Activated T-helper 1 cell treated with anti-CD3 and anti-CD28 coated beads, Interleukin-2, amount 50 U/mL, for 16 hours (primary cell): ENCODE measurements at places on chromosomes 7 and 10.
A peak's percentile ranks its signal among the peaks of the same experiment; 100 is the strongest.

DNA sequence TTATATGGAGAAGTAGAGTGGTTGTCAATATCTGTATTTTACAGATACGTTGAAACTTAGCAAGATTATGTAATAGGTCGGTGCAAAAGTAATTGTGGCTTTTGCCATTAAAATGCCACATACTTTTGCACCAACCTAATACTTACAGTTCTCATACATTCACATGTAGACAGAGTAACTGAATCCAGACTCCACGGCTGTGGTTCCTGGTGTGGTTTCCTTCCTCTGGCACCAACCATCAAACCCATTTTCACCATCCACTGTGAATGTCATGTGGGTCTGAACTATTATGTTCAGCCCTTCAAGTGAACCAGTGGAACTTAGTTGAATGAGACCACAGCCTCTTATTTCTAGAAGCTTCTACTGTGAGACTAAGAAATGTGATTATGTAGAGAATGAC is 31.5 kb upstream of the SLIT1 start:
- DNase-seq, result no peak

GRCh38 chr10:69904533-69904932 is 102.8 kb downstream of the COL13A1 start:
- DNase-seq, result no peak

- DNase-seq, result no peak
Measured at GRCh38 chr7:133748443-133749407, 378.4 kb upstream of the LRGUK start.

DNA sequence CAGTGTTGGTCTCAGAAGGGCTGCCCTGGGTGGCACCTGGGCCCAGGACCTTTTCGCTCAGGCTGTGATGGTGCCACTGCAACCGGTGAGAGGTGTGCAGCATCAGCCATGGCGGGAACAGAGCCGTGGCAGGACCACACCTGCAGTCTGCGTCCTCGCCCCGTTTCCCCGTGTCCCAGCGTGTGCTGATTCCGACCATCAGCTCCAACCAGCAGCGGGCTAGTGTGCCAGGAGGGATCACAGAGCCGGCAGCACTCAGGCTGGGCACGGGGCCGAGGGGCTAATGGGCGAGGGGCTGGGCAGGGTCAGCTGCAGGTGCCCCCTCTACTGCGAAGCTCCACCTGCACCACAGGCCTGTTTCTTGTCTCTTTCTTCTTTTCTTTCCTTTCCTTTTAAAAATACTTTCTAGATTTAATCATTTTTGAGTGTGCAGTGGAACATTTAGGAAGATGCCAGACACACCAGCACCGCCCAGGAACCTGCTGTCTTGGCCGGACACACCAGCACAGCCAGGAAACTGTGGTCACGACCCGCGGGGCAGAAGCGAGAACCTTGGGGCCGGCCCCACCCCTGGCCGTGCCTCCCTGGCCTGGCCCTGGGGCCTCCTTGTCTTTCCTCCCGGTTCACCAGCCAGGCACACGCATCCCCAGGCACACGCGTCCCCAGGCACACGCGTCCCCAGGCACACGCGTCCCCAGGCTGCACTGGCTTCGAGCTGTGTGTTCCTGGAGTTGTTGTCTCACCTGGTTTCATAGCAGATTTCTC is 34.6 kb downstream of the ADGRA1 start:
- no peak for DNase-seq

DNA sequence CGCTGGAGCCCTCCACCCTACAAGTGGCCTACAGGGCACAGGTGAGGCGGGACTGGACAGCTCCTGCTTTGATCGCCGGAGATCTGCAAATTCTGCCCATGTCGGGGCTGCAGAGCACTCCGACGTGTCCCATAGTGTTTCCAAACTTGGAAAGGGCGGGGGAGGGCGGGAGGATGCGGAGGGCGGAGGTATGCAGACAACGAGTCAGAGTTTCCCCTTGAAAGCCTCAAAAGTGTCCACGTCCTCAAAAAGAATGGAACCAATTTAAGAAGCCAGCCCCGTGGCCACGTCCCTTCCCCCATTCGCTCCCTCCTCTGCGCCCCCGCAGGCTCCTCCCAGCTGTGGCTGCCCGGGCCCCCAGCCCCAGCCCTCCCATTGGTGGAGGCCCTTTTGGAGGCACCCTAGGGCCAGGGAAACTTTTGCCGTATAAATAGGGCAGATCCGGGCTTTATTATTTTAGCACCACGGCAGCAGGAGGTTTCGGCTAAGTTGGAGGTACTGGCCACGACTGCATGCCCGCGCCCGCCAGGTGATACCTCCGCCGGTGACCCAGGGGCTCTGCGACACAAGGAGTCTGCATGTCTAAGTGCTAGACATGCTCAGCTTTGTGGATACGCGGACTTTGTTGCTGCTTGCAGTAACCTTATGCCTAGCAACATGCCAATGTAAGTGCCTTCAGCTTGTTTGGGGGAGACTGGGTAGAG is at the start of gene COL1A2:
Gene COL1A2, plus strand, starts transcription at position 459 of the 704 bp plus-strand sequence. Its CDS starts 137 bp downstream, at position 596.
- no peak for DNase-seq

DNA sequence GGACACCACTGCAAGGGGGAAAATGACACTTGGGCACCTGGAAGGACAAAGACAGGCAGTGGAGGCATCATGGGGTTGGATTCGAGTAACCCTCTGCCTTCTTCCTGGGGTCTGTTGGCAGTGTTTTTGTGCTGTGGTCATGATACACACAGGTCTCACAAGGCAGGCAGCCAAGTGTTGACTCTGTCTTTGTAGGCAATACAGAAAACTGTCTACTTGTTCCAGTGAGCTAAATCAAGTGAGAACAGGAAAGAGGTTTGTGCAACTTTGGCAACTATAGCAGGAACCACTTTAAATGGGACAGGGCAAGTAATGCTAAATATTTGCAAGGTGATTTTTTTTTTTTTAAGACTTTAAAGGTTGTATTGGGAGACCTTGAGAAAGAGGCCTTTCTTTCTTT is 578.6 kb upstream of the GALNT17 start:
- DNase-seq, result no peak

DNA sequence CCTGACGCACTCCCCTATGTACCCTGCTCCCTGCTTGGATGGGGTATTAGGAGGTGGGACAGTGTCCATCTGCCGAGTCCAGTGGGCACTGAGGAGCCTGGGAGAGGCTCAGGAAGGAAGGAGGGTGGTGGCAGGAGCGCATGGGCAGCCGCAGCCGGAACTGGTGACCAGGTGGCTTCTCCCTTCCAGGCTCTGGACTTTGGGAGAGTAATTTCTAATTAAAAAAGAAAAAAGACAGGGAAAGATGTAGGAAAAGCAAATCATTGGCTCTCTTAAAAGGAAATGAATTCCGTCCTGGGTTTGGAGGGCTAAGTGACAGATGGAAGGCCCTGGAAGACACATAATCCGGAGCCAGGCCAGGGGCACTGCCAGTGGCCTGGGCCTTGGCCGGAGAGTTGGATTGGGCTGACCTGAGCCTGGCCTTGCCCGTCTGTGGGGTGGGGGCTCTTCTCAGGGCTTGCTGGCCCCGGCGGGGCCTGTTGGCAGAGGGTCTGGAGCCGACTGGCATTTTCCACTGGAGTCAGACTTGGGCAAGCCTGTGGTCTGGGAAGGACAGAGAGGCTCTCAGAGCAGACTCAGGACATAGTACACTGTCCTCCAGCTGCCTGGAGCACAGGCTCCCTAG is 63.0 kb downstream of the NEURL1 start:
- no peak for DNase-seq

GRCh38 chr10:79054203-79055099 is 14.3 kb upstream of the ZMIZ1 start:
- DNase-seq, result no peak

DNA sequence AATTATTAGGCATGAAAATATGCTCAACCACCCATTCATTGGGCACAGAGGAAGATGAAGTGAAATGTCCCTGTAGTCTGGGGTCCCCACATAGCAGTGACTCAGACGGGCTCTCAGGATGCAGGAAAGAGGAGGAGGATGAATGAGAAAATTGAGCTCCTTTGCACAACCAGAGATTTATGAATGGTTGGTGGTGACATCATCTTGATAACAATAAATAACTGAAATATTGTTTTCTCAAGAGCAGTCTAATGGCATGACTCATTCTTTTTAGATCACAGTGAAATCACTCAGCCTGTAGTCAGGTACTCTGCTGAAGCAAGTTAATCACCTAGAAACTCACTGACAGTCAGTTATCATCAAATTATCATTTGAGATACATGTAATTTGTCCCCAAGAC is 254.1 kb downstream of the RELN start:
- DNase-seq, result no peak

DNA sequence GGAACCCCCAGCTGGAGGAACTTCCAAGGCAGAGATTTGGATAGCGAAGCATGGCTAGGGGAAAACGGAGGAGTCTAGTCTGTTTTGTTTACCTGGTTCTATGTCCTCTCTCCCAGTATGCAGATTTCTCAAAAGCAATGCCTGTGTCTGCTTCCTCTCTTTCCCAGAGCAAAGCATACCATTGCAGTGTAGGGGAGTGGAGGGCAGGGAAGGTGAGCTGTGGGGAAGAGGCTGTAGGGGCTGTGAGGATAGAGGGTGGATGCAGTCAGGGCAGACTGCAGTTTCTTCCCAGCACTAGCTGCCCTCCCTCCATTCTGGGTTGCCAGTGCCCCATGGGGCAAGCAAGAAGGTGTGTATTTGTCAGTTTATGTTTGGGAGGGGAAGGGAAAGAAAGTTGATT is 16.9 kb upstream of the TSPAN14 start:
- no peak for DNase-seq

- no peak for DNase-seq
Measured at GRCh38 chr7:111958896-111959295, 247.3 kb downstream of the DOCK4 start.

GRCh38 chr10:121994429-121994941 is 5.5 kb downstream of the TACC2 start:
- no peak for DNase-seq

DNA sequence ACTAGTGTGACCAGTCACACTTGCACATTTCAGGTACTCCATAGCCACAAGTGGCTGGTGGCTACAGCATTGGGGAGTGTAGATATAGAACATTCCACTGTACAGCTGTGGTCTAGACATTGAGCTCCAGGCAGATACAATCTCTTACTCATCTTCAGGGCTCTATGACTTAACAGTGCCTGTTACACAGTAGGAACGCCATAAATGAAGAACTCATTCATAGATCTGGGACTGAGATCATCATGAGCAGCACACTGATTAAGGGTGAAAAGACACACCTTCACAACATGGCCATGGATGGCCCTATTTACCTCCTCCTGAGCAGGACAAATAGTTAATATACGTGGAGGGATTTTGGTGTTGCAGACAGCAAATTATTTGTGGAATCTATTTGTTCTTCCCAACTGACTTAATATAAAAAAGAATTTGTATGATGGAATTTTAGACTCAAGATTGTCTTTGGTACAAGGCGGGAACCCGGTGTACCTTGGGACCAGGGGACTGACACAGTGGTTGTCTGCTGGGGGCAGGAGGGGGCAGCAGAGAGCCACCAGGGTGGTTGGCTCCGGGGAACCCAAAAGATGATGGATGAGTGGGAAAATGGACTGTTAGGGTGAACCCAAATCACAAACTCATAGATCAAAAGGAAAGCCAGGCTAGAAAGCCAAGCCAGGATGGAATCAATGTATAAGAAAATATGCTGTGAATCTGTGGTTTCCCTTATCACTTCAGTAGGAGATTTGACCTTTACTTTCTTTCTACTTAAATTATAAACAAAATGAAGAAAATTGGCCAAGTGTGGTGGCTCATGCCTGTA is 24.3 kb upstream of the CPA2 start:
- DNase-seq, result peak; percentile 20

DNA sequence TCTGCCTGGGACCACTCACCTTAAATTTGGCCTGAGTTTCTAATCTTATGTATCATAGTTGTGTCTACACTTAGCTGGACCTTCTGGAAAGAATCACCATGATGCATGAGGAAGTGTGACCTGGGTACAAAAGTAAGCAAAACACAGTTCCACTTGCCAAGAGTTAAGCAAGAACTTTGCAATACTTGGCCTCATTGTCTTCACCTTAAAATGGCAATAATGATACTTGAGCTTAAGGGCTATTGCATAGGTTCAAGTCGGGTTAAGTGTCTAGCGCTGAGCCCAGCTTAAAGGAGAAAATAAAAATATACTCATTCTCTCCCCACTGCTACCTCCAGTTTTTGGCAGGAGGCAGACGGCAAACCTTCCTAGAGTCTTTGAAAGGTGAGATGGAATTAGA is 133.9 kb upstream of the BMPER start:
- no peak for DNase-seq

DNA sequence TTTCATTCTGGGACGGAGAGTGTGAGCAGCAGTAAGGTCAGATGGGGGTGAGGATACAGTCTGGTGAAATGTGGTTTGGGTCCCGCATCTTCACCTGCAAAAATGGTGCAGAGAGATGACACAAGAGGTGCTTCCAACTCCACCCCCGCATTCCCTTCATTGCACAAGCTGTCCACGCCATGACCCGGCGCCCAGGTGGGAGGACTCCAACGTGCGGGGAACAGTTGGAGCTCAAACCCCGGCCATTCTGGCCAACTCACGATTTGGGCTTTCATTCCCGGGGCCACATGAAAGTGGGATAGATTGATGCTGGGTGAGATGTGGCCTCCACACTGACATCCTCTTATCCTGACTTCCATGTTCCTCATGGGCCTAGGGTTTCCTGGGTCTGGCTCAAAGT is 34.6 kb upstream of the ZNF273 start:
- DNase-seq, result no peak

DNA sequence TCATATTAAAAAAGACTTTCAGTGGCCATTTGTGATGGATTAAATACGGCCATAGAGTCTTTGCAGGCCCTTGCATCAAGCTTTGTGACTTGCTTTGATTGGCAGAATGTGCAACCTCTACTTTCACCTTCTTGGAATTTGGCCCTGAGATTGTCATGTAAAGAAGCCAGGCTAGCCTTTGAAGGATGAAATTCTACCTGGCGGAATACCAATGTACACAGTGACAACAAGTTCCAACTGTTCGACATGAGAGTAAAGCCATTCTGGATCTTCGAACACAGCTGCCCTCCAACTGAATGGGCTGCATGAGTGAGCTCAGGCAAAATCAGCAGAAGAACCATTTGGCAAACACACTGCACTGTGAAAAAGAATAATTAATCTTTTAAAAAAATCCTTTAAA is 321.3 kb downstream of the PHF14 start:
- no peak for DNase-seq

DNA sequence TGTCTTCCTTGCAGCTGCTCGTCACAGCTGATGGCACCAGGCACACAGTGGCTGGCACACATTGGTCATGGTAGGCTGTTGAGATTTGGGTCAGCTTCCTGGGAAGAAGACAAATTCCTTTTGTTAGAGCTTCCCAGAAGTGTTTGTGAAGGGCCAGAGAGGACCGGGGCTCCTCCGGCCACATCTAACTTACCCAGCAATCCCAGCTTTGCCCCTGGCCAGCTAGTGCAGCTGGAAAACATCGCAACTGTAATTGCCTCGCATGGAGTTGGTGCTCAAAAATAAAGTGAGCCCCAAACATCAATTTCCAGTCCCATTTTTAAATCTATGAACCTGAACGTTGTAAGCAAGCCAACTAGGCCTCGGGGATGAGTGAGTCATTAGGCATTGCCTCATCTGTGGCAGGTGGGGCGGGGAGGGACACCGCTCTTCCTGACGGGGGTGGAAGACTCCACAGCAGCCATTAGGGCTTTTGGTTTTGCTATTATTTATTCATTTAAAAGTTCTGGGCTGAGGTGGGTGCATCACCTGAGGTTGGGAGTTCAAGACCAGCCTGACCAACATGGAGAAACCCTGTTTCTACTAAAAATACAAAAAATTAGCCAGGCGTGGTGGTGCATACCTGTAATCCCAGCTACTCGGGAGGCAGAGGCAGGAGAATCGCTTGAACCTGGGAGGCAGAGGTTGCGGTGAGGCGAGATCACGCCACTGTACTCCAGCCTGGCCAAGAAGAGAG is 12.4 kb downstream of the CPA5 start:
- no peak for DNase-seq

- DNase-seq, result no peak
Measured at GRCh38 chr10:43928425-43928968, 279.8 kb upstream of the ZNF32 start.

GRCh38 chr7:138630059-138630610 is 71.0 kb downstream of the SVOPL start:
- DNase-seq, result no peak
